ENCODE measurements at places on chromosomes 5 and 9.

DNA sequence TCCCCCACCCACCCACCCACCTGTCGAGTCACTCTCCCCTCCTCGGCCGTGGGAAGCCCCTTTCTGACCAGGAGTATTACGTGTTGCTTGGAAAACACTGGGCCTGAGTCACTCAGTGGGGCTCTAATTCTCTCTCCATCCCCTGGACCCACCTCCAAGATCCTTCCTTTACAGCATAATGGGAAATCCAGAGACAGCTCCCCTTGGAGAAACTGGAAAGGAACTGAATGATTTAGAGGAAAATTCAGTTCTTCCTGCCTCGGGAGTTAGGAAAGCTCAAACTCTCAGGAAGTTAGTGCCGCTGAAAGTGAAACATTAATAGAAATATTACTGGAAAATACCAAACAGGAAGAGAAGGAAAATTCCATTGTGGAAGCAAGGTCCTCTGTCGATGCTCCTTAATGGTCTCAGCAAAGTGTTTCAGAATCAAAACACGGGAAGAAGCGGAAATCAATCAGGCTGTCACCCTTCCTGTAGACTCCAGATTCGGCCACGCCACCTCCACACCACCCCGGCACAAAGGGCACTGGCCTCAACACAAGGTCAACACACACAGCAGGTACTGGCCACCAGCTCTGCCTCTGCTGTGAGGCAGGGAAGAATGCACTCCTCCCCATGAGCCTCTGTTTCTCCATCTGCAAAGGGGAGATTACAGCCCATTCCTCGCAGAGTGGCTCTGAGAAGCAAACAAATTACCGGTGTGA, 9.6 kb downstream of the SHB start:
- DNase-seq, result no peak

DNA sequence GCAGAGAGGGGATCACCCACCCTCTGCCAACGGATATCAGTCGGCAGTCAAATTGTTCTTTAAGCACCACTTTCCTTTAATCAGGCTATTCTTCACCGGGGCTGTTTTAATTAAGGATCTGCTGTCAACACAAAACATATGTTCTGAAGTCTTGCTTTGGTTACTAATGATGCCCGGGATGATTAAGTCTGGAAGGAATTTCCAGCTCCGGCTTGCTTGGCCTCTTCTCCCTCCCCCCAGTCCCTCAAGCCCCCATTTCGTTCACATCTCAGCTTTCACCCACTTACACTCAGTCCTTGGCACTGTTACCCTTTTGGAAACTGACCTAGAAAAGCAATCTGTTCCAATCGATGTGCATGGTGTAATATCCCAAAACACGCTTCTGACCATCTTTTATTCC, 74.7 kb downstream of the MSX2 start:
- DNase-seq, result no peak

DNA sequence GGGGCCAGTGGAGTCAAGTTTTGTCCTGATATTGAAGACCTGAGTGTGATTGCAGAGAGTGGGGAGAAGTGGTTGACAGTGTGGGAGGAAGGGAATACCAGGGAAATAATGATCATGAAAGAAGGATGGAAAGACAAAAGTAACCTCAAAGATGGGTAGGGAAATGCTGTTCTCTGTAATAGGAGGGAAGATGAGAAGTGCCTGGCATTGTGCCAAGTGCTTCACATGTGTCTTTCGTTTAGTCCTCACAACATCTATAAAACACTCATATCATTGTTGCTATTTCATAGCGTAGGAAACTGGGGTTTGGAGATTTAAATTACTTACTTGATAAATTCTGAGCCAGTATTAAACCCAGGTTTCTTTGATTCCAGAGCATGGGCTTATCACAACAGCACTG, 472.3 kb downstream of the LRRC70 start:
- no peak for DNase-seq

GRCh38 chr9:137402746-137403145, 20.2 kb downstream of the EXD3 start:
- peak; percentile 34 for DNase-seq

- DNase-seq, result no peak
Observed at GRCh38 chr5:125251703-125252102, 505.3 kb upstream of the ZNF608 start.

DNA sequence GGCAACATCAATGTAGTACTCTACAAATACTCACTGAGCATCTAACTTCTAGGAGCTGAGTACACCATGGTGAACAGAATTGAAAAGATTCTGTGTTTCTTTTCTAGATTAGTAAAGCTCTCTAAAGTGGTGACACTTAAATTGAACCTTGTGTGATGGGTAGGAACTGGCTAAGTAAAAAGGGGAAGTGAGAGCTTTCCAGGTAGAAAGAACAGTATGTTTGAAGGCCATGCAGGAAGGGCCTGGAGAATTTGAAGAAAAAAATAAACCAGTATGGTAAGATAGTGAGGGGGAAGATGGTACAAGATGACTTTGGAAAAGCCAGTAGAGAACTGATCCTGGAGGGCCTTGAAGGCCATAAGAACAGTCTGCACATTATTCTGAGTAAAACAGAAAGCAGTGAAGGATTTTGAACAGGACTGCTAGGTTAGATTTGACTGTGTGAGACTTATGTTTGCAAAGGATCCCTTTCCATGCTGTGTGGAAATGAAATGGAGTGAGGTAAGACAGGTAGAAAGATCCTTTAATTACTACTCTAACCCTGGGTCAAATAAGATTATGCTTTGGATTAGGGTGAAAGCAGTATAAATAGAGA, 46.7 kb upstream of the UBQLN1 start:
- DNase-seq, result no peak

GRCh38 chr9:115327436-115328122, 209.6 kb upstream of the TNC start:
- DNase-seq, result no peak

GRCh38 chr5:86981898-86982297, 285.8 kb upstream of the RASA1 start:
- no peak for DNase-seq

DNA sequence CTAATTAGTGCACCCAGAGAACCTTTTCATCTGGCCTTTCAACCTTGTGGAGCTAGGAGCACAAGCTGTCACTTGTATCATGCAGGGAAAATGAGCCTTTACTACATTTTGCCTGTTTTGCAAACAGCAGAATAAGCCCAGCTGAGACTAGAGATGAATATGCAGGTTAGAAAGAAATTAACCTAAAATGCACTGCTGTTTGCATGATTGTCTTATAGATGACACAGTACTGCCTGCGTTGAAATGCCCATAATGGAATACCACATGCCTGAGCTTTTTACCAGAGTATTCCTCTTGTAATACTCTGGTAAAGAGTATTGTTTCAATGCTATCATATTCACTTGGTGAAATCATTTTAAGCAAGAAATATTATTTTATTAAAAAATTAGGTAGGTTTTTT, 90.7 kb downstream of the SNX24 start:
- DNase-seq, result no peak

DNA sequence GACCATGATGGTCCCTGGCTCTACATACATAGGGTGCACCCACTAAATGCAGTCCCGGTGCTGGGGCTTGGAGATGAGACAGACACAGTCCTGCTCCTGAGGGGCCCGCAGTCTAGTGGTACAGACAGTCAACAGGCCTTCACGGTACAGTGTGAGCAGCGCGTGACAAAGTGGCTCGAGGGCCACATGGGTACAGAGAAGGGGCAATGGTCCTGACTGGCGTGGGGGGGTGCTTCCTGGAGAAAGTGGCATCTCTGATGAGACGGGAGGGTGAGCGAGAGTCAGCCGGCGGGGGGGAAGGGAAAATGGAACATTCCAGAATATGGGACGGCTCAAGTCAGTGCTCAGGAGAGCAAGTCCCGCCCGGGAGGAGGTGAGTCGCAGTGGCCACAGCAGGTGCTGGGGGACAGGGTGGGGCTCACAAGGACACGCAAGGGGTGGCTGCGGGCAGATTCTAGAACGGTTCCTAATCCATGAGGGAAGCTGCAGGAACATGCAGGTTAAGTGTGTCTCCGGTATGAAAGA, 38.0 kb downstream of the WHRN start:
- no peak for DNase-seq

DNA sequence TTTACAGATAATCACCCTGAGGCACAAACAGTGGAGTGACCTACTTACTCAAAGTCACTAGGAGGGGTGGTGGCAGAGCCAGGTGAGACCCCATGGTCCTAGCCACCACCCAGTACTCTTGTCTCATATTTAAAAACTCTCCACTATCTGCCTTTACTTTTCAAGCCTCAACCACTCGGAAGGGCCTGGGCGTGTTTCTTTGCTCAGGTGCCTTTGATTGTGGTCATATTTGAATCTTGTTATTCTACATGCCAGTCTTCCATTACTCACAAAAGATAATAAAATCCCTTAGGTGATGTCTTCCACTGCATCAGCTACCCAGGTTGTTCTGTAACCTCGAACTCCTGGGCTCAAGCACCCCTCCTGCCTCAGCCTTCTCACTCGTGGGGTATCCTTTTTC, 20.7 kb upstream of the TRIM36 start:
- no peak for DNase-seq

GRCh38 chr5:143262393-143263174, 140.9 kb downstream of the NR3C1 start:
- peak; percentile 84 for DNase-seq

DNA sequence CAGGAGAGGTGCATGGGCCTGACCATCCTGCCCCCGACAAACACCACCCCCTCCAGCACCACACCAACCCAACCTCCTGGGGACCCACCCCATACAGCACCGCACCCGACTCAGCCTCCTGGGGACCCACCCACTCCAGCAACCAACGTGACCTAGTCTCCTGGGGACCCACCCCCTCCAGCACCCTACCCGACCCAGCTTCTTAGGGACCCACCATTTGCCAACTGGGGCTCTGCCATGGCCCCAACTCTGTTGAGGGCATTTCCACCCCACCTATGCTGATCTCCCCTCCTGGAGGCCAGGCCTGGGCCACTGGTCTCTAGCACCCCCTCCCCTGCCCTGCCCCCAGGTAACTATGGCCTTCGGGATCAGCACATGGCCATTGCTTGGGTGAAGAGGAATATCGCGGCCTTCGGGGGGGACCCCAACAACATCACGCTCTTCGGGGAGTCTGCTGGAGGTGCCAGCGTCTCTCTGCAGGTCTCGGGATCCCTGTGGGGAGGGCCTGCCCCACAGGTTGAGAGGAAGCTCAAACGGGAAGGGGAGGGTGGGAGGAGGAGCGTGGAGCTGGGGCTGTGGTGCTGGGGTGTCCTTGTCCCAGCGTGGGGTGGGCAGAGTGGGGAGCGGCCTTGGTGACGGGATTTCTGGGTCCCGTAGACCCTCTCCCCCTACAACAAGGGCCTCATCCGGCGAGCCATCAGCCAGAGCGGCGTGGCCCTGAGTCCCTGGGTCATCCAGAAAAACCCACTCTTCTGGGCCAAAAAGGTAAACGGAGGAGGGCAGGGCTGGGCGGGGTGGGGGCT, 4.6 kb downstream of the CEL start:
- no peak for DNase-seq

DNA sequence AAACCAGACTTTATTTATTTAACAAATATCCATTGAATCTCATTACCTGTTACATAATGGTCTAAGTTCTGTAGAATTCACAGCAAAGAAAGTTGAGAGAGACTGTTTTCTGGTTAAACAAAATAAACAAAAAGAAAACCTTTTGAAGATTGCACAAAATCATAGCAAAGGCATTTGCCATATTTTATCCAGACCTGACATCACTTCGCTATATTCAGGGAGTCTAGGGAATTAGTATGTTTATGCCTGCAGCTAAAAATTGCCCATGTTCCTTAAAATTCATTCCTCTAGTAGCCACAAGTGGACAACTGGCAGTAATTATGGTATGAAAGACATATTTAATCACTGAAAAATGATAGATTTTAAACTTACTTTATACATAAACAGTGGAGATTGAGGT, 577.0 kb upstream of the DAB2 start:
- DNase-seq, result no peak

DNA sequence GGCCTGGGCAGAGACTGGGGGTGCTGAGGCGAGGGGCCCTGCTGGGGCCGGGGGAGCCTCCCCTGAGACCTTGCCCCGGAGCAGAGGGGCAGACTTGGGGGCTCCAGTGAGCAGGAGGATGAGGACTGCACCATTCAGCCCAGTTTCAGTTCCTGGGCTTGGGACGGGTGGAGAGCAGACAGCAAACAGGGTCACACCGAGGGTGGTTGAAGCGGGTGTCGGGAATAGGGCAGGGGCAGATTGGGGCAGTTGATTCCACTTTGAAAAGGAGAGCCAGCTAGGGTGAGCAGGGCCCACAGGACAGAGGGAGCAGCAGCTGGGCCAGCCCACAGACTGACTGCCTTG, 4.5 kb downstream of the GRK6 start:
- DNase-seq, result no peak

GRCh38 chr5:64184832-64185231, 19.2 kb downstream of the RNF180 start:
- DNase-seq, result no peak

GRCh38 chr5:73032635-73033034, 76.8 kb downstream of the FCHO2 start:
- DNase-seq, result no peak

DNA sequence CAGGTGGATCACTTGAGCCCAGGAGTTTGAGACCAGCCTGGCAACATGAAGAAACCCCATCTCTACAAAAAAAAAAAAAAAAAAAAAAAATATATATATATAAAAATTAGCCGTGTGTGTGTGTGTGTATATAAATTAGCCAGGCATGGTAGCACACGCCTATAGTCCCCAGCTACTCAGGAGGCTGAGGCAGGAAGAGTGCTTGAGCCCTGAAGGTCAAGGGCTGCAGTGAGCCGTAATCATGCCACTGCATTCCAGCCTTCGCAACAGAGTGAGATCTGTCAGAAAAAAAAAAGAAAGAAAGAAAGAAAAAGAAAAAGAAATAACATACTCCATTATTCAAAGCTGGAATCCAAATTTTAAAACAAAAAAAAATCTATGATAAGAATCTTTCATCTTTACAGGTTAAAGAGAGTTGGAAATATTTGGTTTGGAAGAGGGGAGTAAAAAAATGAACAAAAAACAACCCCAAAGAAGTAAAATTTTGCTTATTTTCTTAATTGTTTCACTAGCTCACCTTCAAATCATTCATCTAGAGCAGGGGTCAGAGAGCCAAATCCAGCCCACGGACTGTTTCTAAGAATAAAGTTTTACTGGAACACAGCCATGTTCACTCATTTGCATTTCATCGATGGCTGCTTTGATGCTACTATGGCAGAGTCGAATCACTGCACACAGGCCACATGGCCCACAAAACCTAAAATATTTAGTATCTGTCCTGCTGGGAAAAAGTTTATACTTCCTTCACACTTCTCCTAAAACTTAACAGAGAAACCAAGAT, 109.9 kb downstream of the DROSHA start:
- no peak for DNase-seq

- no peak for DNase-seq
Observed at GRCh38 chr5:137580030-137580429, 80.9 kb upstream of the SPOCK1 start.
